ENCODE measurements at places on chromosomes 1 and 21.

DNA sequence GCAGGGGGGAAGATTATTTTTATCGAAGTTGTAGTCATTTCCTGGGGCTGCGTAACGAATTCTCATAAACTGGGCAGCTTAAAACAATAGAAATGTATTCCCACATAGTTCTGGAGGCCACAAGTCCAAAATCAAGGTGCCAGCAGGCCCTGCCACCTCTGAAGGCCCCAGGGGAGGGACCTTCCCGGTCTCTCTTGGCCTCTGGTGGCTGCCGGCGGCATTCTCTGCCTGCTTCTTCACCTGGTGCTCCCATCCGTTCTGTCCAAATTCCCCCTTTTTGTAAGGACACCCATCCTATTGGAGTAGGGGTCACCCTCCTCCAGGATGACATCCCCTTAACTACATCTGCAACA lies 92.8 kb downstream of the PDE9A start:
- H3K27ac ChIP-seq, result peak overlapping the region; percentile 84
- no peaks in the 10 kb centered on the region for H3K36me3 ChIP-seq
- H3K4me3 ChIP-seq, result no peak overlapping the region

GRCh38 chr1:31587720-31588423 lies 11.6 kb downstream of the TINAGL1 start:
- no peaks in the 10 kb centered on the region for H3K27me3 ChIP-seq
- H3K4me3 ChIP-seq, result no peak overlapping the region
- peaks cover 66% of the 10 kb centered on the region for H3K4me1 ChIP-seq

GRCh38 chr1:63920154-63921117 lies 146.6 kb downstream of the ROR1 start:
- peaks cover 56% of the 10 kb centered on the region for H3K4me1 ChIP-seq
- no peak overlapping the region for H3K4me3 ChIP-seq
- H3K27ac ChIP-seq, result peak overlapping the region; percentile 85
- DNase-seq, result no peak
- H3K27me3 ChIP-seq, result no peaks in the 10 kb centered on the region
- no peaks in the 10 kb centered on the region for H3K36me3 ChIP-seq

DNA sequence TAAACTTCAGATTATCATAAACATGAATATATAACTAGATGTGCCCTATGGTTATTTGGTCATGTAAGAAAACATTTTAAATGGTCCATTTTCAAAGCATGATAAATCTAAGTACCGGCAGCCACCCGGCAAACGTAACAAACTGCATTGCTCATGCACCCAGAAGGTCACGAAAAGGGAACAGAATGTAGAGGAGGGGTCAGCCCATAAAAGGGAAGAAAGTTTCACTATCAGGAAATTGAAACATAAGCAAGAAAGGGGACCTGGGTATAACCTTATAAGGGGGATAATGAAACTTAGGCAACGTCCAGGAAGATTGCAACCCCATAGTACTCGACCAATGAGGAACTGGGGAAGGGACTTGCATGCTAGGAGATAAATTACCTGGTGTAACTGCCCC lies 421.2 kb upstream of the ZRANB2 start:
- H3K4me1 ChIP-seq, result no peaks in the 10 kb centered on the region
- no peak overlapping the region for H3K4me3 ChIP-seq
- no peak for DNase-seq
- H3K27ac ChIP-seq, result no peak overlapping the region
- no peaks in the 10 kb centered on the region for H3K36me3 ChIP-seq

DNA sequence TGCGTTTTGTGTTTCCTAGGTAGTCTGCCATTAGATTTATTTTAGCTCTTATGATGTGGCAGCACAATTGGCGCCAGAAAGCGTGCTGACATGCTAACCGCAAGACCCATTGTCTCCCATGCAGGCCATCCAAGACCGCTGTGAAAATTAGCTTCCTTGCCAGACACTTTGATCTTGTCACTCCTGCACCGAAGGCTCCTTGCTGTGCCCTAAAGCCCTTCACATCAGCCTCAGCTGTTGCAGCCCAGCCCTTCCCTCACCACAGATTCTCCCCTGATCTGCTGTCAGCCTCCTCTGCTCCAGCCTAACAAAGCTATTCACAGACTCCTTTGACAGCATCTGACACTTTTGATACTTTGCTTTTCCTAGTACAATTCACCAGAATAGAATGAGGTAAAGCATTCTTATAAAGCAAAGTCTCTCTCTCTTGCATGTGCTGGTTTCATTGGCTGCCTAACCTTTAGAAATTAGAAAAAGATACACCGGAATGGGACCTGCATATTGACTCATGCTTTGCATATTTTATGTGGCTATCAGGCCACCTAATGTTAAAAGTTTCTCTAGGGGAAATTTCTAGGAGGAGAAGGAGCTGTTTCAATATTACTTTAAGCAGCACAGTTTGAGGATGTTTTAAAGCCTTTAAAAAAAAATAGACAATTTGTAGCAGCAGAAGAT lies 280.3 kb upstream of the FMN2 start:
- H3K4me1 ChIP-seq, result no peaks in the 10 kb centered on the region
- no peaks in the 10 kb centered on the region for H3K36me3 ChIP-seq
- H3K27ac ChIP-seq, result no peak overlapping the region
- no peaks in the 10 kb centered on the region for H3K27me3 ChIP-seq
- H3K4me3 ChIP-seq, result no peak overlapping the region
- DNase-seq, result no peak

DNA sequence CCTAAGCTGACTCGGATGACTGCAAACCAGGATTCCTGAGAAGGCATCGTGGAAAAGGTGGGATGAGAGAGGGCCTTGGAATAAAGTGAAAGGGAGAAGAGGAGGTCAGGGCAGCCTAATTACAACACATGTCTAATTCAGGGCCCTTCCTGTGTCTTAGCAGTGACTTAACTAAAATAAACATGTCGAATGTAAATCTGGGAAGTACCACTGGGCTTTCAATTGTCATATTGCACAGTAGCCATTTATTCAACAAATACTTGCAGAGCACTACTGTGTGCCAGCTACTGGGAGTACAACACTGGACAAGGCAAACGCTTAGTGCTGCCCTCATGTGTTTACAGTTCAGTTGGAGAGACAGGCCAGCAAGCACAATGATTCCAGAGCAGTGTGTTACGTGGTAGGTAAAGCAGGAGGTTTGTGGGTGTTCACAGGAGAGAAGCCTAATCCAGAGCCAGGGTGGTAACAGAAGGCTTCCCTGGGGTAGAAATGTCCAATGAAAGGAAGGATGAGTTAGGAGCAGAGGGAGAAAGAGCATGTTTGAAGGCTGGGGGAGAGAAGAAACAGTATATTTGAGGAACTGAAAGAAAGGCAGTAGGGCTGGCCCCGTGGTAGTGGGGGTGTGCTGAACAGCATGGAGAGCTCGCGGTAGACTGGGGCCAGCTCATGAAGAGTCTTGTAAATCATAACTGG lies 38.0 kb upstream of the RASAL2 start:
- peaks cover 71% of the 10 kb centered on the region for H3K4me1 ChIP-seq
- H3K27me3 ChIP-seq, result no peaks in the 10 kb centered on the region
- no peaks in the 10 kb centered on the region for H3K36me3 ChIP-seq
- DNase-seq, result no peak
- H3K4me3 ChIP-seq, result no peak overlapping the region

GRCh38 chr21:36694031-36694515 lies 4.8 kb upstream of the SIM2 start:
- peaks cover 47% of the 10 kb centered on the region for H3K4me1 ChIP-seq
- no peak for DNase-seq
- H3K36me3 ChIP-seq, result no peaks in the 10 kb centered on the region

GRCh38 chr1:160801836-160802580 lies 6.0 kb downstream of the LY9 start:
- H3K4me3 ChIP-seq, result no peak overlapping the region
- H3K36me3 ChIP-seq, result no peaks in the 10 kb centered on the region
- no peaks in the 10 kb centered on the region for H3K27me3 ChIP-seq
- H3K4me1 ChIP-seq, result no peaks in the 10 kb centered on the region
- DNase-seq, result no peak
- H3K27ac ChIP-seq, result no peak overlapping the region

DNA sequence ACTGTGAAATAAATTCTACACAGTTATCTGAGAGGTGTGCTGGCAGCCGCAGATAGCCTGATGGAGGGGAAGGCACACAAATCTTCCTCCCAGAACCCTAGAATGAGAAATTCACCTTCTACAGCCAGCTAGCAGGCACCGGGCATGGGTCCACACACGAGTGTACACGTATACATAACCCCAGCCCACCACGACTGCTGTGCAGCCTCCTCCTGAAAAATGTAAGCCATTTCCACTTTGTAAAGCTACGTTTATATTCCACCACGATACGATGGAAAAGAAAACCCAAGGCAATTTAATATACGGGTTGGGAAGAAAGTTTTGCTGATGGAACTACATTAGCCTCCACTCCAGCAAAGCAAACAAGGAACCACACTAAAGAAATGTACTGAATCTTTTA lies 1.8 kb downstream of the BTG3 start:
- peaks cover 6% of the 10 kb centered on the region for H3K4me1 ChIP-seq
- H3K4me3 ChIP-seq, result peak overlapping the region; percentile 80
- H3K27me3 ChIP-seq, result no peaks in the 10 kb centered on the region
- no peak for DNase-seq
- peaks cover 17% of the 10 kb centered on the region for H3K36me3 ChIP-seq

DNA sequence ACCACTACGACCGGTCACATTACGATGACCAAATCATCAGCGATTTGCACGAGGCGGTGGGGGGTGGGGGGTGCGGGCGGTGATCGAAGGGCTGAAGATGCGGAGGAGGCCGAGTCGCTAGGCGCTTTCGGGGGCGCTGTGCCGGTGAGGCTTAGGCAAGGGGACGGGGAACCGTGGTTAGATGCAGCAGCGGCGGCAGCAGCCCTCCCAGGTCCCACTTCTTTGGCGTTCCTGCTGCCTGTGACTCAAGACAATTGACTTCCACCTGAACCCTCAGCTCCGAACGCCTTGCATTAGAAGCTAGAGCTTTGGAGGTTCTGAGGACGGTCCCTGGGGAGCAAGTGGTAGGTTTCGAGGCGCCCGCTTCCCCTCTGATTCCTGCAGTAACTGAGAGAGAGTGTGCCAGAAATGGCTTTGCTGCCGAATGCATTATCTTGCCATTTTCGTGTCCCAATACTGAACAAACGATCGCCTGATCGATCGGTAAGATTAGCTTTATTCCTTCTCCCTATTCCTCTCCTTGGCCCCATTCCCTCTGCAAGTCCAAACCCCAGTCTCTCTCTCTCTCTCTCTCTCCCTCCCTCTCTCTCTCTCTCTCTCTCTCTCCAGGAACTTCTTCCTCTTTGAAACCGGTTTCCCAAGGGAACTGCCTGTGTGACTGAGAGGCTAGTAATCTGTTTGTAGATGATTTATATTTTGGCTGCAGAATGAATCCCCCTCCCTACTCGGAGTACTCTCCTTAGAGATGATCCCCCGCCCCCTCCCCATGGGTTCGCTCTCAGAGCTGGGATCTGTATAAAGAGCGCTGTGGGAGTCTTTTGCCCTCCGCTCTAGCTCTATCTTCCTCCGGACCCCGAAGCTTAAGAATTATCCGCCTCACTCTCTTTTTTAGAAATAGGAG lies 735 bp upstream of the BRINP3 start:
- H3K4me3 ChIP-seq, result no peak overlapping the region
- H3K27ac ChIP-seq, result no peak overlapping the region
- no peaks in the 10 kb centered on the region for H3K36me3 ChIP-seq
- no peak for DNase-seq
- H3K4me1 ChIP-seq, result no peaks in the 10 kb centered on the region

DNA sequence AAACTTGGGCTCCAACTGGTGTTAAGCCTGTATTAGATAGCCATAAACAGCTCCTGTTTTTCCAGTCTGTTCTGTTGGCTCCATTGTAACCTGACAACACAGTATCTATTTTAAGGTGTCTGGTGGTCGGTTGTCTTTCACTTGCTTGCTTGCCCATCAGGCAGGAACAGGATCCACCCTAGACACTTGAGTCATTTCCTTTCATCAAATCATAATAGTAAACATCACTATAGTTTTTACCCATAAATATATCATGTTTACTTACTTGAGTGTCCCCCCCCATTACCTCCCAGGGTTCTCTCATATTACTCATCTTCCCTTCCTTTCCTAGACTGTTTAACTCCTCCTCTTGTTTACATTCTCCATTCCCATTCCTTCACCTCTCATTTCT lies 2.9 kb downstream of the DDI2 start:
- no peaks in the 10 kb centered on the region for H3K27me3 ChIP-seq
- H3K4me3 ChIP-seq, result no peak overlapping the region
- peaks cover 75% of the 10 kb centered on the region for H3K4me1 ChIP-seq
- no peaks in the 10 kb centered on the region for H3K36me3 ChIP-seq
- DNase-seq, result no peak
- peak overlapping the region; percentile 91 for H3K27ac ChIP-seq

- no peaks in the 10 kb centered on the region for H3K36me3 ChIP-seq
- no peak overlapping the region for H3K27ac ChIP-seq
- no peak for DNase-seq
- H3K4me3 ChIP-seq, result no peak overlapping the region
Measured at GRCh38 chr1:96416111-96416595, 305.4 kb upstream of the PTBP2 start.

Measured in heart left ventricle (tissue), 16 donors.